Mesothelial cell of epicardium (in vitro differentiated cells): ENCODE measurements at places on chromosomes 7 and 10.

- DNase-seq, result no peak
Measured at GRCh38 chr7:47513741-47514241, 68.1 kb downstream of the TNS3 start.

DNA sequence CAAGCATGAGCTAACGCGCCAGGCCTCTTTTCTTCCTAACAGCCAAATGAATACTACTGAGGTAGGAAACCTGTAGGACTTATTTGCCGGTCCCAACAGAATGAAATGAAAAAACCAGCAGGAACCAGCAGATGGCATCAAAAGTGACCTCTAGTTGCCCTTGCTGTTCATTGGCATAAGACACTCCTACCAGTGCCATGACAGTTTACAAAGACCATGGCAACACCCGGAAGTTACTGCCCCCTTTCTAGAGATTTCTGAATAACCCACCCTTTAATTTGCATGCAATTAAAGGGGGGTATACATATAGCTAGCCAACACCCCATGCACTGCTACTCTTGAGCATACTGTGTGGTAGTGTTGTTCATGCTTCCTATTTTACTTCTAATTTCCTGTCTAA lies 65.2 kb downstream of the ATE1 start:
- no peak for DNase-seq

- no peak for DNase-seq
Measured at GRCh38 chr10:10361301-10361885, 656.3 kb upstream of the CELF2 start.

GRCh38 chr10:17923728-17924127 lies 28.0 kb upstream of the SLC39A12 start:
- no peak for DNase-seq

DNA sequence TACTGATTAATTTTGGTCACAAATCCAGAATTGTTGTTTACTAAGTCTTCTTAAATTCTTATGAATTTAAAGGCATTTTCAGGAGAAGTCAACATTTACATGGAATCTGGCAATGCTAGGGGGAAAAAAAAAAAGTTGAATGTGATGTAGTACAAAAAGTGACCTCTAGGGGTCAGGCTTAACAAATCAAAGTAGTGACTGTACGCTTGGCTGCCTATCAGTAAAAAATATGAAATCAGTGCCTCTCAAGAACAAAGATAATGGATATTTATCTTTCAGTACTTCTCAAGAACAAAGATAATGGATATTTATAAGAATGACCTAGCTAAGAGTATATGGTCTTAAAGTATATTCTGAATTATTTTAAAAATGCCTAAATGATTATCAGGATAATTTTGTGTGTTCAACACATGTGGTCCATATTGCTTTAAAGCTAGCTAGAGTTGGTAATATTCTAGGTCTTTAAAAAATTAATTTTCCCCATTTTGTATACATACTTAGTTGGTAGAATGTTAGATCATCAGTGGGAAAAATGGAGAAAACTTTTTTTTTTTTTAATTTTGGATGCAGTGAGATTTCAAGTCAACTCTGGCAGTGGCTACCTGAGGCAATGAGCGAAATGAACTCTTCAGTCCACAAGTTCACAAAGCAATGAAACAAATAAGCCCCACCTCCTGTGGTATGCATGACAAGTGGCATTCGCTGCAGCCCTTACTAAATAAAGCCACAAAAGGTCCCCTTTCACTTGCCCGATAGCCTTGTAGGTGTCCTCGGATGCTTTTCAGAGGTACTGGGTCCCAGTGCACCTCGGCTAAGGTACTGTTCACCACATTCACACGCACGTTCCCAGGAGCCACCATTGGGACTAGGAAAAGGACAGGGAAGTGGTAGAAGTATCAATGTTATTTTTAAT lies 51.2 kb upstream of the LAMB4 start:
- no peak for DNase-seq

GRCh38 chr10:119737823-119738222 lies 12.0 kb downstream of the INPP5F start:
- no peak for DNase-seq

GRCh38 chr10:121085367-121085766 lies 234.2 kb downstream of the WDR11 start:
- DNase-seq, result no peak

GRCh38 chr10:125016611-125017202 lies 74.8 kb downstream of the ZRANB1 start:
- DNase-seq, result no peak

- no peak for DNase-seq
Measured at GRCh38 chr10:2476218-2476811, 591.0 kb upstream of the PFKP start.

DNA sequence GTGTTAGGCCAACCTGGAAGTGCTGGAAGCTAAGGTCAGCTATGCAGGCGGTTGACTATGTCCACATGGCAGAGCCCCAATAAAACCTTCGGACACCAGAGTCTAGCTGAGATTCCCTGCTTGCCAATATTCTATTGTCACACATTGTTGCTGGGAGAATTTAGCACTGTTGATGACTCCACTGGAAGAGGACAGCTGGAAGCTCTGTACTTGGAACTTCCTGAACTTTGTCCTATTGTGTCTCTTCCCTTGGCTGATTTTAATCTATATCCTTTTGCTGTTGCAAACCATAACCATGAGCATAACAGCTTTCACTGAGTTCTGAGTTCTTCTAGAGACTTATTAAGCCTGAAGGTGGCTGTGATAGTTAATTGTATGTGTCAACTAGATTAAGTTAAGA lies 12.0 kb downstream of the XRCC2 start:
- no peak for DNase-seq

DNA sequence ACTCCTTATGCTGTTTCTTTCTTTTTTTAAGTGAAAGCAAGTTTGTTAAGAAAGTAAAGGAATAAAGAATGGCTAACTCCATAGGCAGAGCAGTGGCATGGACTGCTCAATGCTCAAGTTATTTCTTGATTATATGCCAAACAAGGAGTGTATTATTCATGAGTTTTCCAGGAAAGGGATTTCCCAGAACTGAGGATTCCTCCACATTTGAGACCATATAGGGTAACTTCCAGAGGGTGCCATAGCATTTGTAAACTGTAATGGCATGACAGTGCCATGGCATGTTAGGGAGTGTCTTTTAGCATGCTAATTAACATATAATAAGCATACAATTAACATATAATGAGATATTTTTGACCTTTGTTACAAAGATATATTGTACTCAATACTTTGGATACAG lies 1034.5 kb upstream of the PHF14 start:
- DNase-seq, result no peak

DNA sequence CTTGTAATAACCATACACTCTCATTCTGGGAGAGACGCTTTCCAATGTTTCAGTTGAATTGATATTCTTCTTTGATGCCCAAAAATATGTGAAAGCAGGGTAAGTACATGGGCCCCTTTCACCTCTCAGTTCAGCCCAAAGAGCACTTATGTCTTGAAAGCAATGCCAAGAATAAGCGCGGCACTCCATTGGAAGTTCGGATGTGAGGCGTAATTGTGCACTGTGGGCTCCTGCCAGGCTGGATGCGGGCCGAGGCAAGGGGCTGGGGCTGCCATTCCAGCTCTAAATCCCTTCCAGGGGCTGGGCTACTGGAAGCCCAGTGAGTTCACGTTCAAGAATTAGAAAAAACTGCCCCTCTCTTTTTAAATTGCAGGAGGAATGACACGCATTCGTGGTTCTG lies 113.8 kb downstream of the EBF3 start:
- no peak for DNase-seq

DNA sequence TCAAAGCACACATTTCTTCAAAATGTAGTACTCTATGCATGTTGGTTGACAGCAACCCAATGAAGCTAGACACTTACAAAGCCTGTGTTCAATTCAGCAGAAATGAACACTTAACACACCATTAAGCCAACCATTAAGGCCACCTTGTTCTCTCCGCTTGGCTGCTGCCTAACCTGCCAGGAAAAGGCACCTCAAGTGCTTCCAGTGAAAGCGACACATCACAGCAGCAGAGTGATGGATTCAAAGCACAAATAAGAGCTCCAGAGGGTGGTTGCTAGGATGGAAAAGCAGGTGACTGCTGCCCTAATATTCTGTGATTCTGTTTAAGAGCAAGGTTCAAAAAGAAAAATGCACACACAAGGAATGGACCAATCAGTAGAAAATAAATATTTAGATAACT lies 81.5 kb upstream of the GNAI1 start:
- no peak for DNase-seq

DNA sequence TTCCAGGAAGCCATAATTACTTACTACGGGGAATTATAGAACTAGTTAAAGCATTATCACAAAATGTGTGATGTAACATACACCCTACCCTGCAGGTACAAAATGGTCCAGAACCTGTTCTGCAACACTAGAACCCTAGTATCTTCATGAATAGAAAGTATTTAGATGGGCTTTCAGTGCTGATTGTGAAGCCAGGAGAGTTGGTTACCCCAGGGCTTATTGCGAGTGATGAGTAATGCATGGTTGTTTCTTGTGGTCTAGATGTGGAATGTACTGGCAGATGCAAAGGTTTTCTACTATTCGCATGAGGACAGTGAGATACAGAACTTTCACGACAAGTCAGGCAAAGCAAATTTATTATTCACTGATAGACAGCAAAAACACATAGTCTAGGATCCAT lies 33.6 kb upstream of the AGR3 start:
- DNase-seq, result no peak

DNA sequence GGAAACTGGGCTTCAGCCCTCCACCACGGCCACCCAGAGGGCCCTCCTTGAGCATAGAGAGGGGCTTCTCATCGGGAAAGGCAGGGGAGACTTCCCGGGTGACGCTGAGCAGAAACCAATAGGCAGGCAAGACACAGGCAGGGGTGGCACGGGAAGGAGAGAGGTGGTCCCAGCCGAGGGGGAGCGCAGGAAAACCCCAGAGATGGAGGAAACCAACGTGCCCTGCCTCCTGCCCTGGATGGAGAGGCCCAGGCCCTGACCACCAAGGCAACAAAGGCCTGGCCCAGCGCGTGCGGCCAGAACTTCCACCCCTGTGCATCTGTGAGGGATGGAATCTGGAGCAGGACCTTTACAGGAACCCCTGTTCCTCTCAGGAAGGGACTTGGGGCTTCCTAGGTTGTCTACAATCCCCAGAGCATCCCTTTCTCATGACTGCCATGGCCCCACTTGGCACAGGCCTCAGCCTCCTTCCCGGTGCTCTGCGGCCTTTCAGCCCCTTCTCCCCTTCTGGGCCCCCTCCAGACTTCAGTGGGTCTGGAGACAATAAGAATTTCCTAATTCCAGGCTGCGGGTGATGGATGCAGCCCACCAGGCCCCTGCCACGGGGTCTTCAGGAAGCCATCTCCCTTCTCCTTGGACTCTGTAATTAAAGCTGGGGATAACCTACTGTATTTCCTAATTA lies 137.0 kb upstream of the RET start:
- DNase-seq, result no peak

DNA sequence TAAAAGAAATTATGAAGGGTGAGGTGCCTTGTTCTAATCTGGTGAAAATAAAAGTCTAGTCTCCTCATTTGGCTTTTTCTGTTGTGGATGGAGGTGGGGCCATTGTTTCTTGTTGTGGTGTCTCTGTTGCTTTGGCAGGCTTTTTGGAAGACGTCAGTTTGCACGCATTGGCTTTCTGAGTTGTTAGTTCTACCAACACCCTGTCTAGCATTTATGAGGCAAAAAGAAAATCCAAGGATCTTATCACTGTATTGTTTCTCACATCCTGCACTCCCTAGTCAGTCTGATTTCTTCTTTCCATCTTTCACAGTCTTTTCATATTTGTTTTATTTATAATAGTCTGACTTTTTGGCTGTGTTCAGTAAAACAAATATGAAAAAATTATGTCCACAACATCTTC lies 898.3 kb downstream of the REEP3 start:
- DNase-seq, result no peak

GRCh38 chr10:29379208-29379607 lies 90.3 kb downstream of the LYZL1 start:
- no peak for DNase-seq

- no peak for DNase-seq
Measured at GRCh38 chr7:96989241-96989858, 16.0 kb upstream of the DLX6 start.

- no peak for DNase-seq
Measured at GRCh38 chr10:109104806-109105205, 818.5 kb downstream of the XPNPEP1 start.

GRCh38 chr7:134045716-134046115 lies 81.4 kb upstream of the LRGUK start:
- DNase-seq, result no peak

DNA sequence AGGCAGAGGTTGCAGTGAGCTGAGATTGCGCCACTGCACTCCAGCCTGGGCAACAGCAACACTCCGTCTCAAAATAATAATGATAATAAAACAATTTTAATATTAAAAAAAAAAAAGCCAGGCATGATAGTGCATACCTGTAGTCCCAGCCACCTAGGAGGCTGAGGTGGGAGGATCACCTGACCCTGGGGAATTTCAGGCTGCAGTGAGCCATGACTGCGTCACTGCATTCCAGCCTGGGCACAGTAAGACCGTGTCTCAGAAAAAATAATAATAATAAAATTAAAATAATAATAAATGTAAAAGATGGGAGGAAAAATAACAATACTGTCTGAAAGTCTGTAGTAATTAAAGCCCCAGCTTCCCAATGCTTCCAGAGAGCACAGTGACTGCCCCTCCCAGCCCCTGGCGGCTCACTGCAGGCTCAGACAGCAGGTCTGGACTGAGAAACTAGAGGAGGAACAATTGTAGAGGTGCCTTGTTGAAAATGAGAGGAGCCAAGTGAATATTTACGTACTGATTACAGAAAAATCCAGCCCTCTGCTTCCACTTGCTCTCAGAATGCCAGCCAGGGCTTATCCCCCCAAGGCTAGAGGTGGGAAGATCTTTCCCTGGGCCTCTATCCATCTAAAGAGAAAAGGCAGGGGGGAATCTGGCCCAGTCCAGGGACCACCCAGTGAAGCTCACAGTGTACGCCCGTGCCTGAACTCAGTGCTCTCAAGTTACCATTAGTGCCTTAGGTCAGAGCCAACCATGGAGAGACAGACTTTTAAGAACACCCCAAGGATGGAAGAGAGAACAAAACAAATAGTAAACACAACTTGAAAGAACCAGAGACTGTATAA lies 112.8 kb downstream of the PARD3 start:
- no peak for DNase-seq

DNA sequence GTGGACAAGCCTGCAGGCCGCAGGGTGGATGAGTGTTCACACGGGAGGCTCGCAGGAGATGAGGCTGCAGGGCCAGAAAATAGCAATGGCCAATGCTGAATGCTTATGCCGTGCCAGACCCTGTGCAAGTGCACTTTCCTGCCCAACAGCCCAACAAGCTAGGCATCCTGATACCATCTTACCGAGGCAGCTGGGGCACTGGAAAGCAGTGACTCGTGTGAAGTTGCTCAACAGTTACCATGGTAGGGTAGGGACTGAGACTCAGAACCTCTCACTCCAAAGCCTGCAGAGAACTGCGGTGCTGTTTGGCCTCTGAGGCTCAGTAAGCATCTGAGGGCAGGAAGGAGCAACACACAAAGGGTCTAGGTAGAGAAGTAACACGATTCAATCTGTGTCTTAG lies 43.7 kb downstream of the JAZF1 start:
- DNase-seq, result no peak
